ENCODE measurements at places on chromosomes 1 and 21.

GRCh38 chr1:111576547-111576946 is 43.0 kb upstream of the RAP1A start:
- DNase-seq = no peak

DNA sequence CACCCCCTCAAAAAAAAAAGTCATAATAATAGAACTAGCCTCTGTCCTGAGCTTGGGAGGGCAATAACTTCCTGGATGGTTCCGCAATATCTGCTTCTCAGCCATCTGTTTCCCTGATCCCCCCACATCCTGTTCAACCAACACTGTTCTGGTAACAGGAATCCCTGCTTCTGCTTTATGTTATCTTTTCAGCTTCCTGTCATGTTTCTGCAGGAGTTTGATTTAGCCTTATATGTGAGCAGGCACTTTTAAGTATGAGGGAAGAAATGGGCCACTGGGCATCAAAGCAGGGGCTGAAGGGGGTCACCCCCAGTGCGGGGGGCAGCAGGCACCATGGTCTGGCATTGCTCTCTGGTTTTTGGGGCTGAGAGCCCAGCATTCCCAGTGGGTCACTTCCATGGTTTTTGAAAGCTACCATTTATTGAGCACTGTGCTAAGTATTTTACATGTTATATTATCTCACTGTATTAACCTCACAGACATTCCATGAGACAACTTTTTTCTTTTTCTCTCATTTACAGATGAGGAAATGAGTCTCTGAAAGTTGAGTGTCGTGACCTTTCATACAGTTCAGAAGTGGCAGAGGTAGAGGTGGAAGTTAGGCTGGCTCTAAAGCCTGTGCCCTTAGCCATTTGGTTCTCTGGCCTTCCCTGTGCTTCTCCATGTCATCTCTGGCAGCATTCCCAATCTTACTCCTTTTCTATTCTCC is 61.9 kb downstream of the DNTTIP2 start:
- DNase-seq = no peak

DNA sequence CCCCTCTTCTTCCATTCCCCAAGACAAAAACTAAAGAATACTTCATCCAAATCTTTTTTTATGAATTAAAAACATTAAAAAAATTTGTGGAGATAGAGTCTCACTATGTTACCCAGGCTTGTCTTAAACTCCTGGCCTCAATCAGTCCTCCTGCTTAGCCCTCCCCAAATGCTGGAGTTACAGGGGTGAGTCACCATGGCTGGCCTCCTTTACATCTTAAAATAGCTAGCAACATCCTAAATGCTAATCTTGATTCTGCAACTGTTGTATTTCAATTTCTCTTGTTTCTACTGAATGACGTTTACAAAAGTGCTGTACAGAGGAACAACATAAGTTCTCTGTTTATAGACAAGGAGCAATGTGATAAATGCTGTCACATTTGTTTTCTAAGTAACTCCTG is 483.5 kb downstream of the ADGRL2 start:
- no peak for DNase-seq

GRCh38 chr1:228497206-228497605 is 10.0 kb downstream of the RNF187 start:
- no peak for DNase-seq

DNA sequence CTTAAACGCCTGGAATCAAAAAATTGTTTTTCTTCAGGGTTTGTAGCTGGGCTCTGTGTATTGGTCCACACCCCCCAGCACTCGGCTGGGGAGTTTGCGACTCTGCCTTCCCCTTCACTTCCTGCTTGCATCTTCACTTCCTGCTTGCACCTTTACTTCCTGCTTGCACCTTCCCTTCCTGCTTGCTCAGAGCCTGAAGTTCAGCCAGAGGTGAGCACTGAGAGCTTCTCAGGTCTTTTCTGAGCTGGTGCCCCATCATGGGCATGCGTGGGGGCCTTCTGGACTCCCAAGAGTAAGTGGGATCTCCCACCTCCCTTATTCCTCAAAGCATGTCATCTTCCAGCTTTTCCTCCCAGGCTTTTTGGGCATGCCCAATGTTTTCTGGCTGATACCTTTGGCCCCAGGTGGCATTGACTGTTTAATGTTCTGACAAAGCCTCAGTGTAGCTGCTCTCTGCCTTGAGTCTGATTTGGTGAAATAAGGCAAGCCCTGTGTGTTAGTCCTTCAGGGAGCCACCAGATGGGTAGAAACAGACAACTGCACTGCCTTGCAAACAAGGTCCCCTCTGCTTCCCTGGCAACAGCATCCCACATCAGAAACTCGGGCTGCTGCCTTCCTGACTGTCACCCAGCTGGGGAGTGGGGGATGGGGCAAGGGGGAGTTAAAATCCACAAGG is 3.5 kb downstream of the KRTAP10-2 start:
- DNase-seq = no peak

DNA sequence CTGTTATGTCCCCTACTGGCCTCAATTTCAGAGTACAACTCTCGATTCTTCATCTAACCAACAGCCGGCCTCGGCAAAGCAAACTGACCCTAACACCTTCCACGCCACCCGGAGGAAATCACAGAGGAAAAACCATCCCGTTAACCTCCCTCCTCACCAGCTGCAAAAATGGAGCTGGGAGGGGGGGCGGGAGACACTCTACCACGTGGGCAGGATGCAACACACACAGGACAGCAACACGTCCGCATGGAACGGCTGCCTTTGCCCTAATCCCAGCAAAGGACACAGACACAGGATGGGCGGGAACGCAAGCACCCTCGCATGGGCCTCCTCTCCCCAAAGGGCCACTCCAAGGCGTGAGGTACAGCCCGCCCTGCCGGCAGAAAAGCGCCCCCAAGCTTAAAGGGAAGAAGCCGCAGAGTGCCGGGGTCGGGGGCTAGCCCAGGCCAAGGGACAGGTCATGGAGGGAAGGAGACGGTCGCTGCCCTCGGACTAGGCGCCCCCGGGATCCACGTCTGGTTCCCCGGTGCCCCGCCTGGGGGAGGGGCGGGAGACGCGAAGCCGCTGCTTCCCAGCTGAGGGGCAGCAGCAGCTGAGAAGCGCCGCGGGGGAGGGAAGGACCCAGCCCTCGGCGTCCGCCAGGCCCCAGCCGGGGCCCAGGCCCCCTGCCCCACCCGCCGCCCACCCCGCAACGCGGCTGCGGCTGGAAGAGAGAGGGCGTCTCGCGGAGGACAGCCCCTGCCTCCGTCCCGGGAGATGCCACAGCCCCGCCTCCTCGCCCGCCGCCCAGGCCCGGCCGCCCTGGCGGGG is 590 bp downstream of the FOXJ3 start:
- DNase-seq = peak; percentile 71

- DNase-seq = peak; percentile 17
Measured at GRCh38 chr1:109874445-109874844, 36.2 kb upstream of the CSF1 start.

DNA sequence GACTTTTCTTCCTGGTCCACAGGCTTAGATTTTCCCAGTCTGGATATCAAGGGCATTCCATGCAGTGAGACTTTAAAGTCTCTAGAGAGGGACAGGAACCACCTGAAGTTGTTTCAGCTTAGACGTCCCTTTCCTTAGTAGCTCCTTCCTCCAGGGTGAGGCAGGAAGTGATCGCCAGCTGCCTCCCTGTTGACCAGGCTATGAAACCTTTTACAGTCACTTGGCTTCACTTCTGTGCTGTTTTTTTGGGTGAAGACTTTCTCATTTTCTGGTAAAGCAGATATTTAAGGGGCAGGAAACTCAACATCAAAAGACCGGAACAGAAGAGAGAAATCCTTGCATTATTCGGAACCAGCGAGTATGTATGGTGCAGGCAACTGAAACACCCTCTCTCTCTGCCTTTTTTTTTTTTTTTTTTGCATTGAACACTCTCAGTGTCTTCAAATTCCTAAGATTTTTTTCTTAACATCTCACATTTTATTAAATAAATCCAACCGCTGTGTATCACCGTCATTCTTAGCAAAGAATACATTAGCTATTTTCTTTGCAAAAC is 234.6 kb upstream of the IRF2BP2 start:
- DNase-seq = no peak

DNA sequence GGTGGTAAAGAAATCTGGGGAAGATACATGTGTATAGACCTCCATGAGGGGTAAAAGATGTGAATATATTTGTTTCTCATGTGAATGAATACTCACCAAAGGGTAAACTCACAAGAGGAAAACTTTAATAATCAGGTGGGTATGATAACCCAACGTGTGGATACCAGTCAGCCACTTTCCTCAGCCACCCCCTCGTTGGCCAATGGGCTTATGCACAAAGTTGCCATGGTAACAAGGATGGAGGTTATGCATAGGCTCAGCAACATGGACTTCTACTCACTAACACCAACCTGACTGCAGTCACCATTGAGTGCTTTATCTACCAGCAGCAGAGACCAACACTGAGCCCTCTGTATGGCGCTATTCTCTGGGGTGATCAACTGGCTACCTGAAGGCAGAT is 424.4 kb downstream of the DUSP10 start:
- no peak for DNase-seq

DNA sequence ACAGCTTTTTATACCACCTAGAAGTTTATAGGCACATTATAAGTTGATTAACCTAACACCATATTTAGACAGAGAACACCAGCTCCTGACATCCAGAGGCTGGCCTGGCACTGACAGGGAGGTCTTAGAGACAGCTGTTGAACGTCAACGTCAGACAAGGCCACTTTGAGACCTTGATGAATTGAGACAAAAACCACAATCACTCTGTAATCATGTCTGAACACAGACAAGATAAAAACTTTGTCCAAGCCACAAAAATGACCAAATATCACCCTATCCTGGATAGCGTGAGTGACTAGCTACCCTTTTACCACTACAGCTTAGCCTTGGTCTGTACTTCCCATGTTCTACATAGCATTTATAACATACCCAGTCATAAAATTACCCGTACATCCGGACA is 403.6 kb upstream of the CHRM3 start:
- DNase-seq = no peak

DNA sequence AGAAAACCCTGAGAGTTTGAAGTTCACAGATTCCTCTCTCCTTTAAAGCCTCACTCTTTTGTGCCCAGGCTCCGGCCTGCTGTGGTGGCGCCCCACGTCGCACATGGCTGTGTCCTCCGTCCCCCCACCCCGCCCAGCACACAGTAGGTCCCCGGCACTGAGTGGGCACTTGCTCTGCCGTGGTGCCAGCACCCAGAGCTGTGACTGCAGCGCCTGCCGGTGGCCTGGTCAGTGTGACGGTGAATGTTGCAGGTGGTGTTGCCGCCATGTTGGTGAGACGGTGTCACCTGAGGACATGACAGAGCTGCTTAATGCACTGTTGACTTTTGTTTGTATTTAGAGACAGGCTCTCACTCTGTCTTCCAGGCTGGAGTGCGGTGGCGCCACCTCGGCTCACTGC is 3.4 kb downstream of the ATAD3C start:
- DNase-seq = no peak
